ENCODE measurements at places on chromosomes 11 and 22. TPM values are rescaled to one million over a fixed set of nuclear protein-coding genes. Genes with fewer than 3 reads are reported as not detected.

TBX1 gene
- total RNA-seq, result not detected

NFAM1 gene
- 0.07 TPM for total RNA-seq

ZNF215 gene
- 3.8 TPM for total RNA-seq

KDM4E gene
- not detected for total RNA-seq

SCN3B gene
- total RNA-seq, result 0.03 TPM

POU2AF2 gene
- total RNA-seq, result not detected

CASP1 gene
- total RNA-seq, result 18.1 TPM

LRRC32 gene
- total RNA-seq, result 45.1 TPM

IFTAP gene
- 18.5 TPM for total RNA-seq

RIMBP3B gene
- total RNA-seq, result 0.23 TPM

CLTCL1 gene
- total RNA-seq, result 16.9 TPM

DRICH1 gene
- total RNA-seq, result 0.26 TPM

LDHAL6A gene
- total RNA-seq, result not detected

MS4A6A gene
- total RNA-seq, result not detected

NECTIN1 gene
- 4.5 TPM for total RNA-seq

MMP27 gene
- not detected for total RNA-seq

TEX12 gene
- total RNA-seq, result 0.20 TPM

LARGE1 gene
- total RNA-seq, result 23.9 TPM

OR4D5 gene
- total RNA-seq, result not detected

WT1 gene
- not detected for total RNA-seq

SLC15A3 gene
- total RNA-seq, result 10.7 TPM

RASSF10 gene
- not detected for total RNA-seq

CDC42EP1 gene
- 28.5 TPM for total RNA-seq

TCIRG1 gene
- 75.5 TPM for total RNA-seq

MSANTD2 gene
- total RNA-seq, result 7.8 TPM

EFEMP2 gene
- 154 TPM for total RNA-seq

TPH1 gene
- total RNA-seq, result 0.07 TPM

FOSL1 gene
- total RNA-seq, result 9.8 TPM

OR51I2 gene
- not detected for total RNA-seq

MCHR1 gene
- total RNA-seq, result 3.7 TPM

MPZL2 gene
- 0.56 TPM for total RNA-seq

OR1S1 gene
- total RNA-seq, result not detected

CRYBB2 gene
- not detected for total RNA-seq

MUC2 gene
- not detected for total RNA-seq

TMPRSS4 gene
- not detected for total RNA-seq
